ENCODE measurements at places on chromosomes 5 and 9.

GRCh38 chr9:1536522-1537170 is 478.5 kb upstream of the SMARCA2 start:
- DNase-seq: no peak

GRCh38 chr5:100542086-100542485 is 6.9 kb downstream of the FAM174A start:
- no peak for DNase-seq

- DNase-seq: no peak
Measured at GRCh38 chr9:93059011-93059714, 662 bp downstream of the SUSD3 start.

GRCh38 chr5:25544652-25545249 is 900.0 kb upstream of the CDH10 start:
- DNase-seq: no peak

DNA sequence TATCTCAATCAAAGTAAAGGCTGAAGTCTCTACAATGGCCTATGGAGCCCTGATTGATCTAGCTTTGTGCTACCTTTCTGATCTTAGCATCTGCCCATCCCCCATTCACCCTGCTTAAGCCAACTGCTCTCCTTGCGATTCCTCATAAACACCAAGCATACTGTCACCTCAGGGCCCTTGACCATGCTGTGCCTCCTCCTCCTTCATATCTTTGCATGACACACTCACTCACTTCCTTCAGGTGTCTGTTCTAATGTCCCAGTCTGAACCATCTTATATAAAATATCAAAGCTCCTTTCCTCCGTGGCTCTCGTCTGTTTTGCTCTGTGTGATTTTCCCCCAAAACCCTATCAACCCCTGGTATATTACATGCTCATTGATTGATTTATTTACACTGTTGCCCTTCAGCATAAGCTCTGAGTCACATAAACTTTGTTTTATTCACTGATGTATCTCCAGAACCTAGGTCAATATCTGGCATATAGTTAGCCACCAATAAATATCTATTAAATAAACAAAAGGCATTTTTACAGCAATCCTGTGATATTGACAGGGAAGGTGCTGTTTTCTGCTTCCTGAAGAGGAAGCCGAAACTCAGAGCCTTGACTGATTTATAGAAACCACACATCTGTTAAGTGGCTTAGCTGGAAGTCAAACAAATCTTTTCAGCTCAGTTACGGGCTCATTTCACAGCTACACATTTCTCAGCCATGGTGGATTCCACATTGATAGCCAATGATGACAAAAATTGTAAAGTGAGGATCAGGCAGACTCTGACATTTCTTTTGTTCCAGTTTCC is 103.6 kb downstream of the BOD1 start:
- DNase-seq: no peak

DNA sequence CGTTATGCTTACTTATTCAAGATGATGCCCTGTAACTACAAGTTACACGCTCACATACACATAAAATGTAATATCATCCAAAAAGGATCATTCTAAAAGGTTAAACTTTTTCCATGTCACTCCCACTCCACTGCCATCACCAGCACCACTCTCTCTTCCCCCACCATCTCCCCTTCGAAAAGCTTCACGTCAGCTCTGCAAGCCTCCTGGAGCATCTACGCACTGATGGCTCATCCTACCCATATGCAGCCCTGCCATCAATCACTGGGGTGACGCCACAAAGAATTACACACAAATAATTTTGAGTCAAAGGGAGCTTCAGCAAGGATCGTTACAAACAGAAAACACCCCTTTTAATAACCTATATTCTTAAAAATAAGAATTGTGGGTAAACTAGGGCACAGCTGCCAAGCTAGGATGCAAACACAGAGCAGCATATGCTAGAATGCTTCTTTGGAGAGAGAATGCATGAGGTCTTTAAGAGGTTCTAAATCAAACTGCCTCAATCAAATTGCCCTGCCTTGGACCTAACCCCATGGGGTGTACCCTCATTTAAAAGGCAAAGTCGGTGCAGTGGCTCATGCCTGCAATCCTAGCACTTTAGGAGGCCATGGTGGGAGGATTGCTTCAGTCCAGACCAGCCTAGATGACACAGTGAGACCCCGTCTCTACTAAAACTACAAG is 56.1 kb downstream of the SHB start:
- DNase-seq: no peak

GRCh38 chr9:128203707-128204551 is 750 bp downstream of the DNM1 start:
- DNase-seq: no peak

- no peak for DNase-seq
Measured at GRCh38 chr5:72096602-72097188, 10.6 kb upstream of the MAP1B start.

All from stimulated activated CD8-positive, alpha-beta memory T cell treated with anti-CD3 and anti-CD28 coated beads, Interleukin-15, amount 100 ng/mL, for 1 hour (primary cell).